GM23248 (cell line): ENCODE measurements at places on chromosomes 2 and 18. TPM values are rescaled to one million over a fixed set of nuclear protein-coding genes. Genes with fewer than 3 reads are reported as not detected.

DNA sequence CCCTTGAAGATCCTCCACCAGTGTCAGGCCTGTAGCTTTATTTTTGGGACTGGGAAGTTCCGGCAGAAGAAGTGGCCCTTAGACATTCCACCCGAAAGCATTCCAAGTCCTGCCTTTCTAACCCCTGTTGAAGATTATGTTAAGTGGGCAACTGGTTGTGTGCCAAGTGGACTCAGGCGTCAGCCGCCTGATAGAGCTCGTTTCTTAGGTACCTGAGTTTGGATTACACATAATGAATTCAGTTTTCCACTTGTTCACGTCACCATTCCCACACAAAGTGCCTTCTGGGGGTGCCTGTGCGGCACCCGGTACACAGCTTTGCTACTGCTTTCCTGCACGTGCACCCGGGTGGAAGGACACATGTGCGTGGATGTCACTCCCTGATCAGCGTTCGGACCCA is 156.5 kb downstream of the PTGR3 start:
- DNase-seq, result no peak

- no peak for DNase-seq
Measured at GRCh38 chr18:64519201-64519600, 370.3 kb upstream of the LINC00305 start.

DNA sequence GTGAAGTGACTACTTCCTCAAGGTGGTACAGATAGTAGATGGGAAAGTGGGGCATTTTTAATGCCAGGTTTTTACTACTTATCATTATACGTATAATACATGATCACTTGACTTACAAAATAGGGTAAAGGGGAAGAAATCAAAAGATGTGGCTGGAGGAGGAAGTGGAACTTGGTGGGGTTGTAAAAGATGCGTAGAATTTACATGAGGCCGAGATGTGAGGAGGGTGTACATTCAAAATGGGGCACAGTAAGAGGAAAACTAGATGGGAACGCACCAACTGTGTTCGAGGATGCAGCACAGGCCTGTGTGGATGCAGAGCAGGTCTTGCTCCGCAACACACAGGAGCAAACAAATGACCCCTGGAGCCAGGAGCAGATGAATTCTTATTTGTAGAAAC is 403.3 kb downstream of the TXNL1 start:
- no peak for DNase-seq

DNA sequence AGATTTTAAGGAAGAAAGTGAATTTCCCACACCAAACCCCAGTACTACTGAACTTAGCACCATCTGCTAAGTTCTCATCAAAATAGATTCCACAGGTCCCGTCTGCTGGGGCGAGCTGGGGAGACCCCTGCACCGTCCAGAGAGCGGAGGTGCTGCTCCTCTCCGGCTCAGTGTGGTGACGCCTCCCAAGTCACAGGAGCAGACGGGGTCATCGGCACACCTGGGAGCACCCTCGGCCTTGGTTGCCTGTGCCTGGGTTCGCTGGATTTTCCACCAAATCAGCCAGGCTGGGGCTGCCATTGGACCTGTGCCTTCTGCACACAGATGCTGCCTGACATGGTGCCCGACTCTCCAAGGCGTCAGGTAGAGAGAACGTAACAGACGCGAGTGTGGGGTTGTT is 141.3 kb downstream of the PXDN start:
- DNase-seq, result no peak

DNA sequence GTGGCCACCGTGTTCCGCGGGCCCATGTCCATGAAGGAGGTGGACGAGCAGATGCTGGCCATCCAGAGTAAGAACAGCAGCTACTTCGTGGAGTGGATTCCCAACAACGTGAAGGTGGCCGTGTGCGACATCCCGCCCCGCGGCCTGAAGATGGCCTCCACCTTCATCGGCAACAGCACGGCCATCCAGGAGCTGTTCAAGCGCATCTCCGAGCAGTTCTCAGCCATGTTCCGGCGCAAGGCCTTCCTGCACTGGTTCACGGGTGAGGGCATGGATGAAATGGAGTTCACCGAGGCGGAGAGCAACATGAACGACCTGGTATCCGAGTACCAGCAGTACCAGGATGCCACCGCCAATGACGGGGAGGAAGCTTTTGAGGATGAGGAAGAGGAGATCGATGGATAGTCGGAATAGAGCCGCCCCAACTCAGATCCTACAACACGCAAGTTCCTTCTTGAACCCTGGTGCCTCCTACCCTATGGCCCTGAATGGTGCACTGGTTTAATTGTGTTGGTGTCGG is 17.7 kb downstream of the TUBB6 start:
- DNase-seq, result no peak

GRCh38 chr2:33326100-33326499 is 150.3 kb upstream of the RASGRP3 start:
- DNase-seq, result no peak

- peak; percentile 12 for DNase-seq
Measured at GRCh38 chr2:98806236-98806697, 75.3 kb upstream of the MGAT4A start.

DNA sequence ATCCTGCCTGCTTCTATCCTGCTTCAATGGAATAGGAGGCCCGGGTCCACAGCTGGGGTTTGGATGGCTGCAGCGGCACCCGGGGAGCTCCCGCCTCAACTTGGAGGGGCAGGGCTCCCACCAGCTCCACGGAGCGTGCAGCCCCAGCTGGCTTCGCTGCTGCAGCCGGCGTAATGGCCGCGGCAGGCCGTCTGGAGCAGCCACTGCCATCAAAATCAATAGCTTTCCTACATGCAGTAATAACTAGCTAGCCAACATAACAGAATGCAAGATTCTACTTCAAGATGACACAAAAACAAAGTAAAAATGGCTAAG is 154.2 kb upstream of the RMP24 start:
- no peak for DNase-seq

DNA sequence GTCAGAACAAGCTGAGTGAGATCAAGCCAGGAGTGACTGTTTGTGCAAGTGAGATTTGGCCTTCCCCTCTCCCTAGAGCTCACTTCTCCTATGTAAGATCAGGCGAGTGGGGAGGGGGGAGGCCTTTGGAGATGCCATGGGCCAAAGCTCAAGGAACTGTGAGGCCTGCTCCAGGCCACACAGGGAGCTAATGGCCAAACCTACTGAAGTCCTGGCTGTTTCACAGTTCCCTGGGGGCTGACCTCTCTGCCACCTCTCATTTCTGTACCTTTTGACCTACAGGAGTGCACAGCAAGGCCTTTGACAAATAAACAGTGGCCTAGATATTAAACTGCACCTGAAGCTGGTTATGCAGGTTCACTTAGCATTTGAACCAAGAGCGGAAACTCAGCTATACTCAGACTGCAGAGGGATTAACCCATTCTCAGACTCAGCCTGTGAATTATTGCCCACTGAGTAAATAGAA is 235.0 kb upstream of the NT5C1B start:
- DNase-seq, result no peak

- DNase-seq, result no peak
Measured at GRCh38 chr18:49555641-49556040, 6.2 kb upstream of the LIPG start.

GRCh38 chr2:204386668-204387067 is 158.6 kb upstream of the PARD3B start:
- DNase-seq, result no peak

DNA sequence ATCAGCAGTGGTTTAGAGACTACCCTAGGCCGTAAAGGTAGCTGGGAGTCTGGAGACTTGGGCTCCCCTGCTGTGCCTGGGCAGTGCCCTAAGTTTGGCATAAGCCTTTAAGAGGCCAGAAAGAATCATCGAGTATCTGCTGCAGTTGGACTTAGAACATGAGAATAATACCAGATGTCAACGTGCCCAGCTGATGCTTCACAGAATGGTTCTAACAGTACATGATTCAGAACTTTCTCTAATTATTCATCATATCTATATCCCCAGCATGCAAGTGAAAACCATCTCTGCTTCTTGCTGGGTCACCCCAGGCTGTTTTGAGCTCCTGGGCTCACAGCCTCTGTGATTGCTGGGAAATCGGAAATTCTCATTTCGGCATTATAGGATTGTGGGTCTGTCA is 118.1 kb downstream of the NCK2 start:
- peak; percentile 16 for DNase-seq

DNA sequence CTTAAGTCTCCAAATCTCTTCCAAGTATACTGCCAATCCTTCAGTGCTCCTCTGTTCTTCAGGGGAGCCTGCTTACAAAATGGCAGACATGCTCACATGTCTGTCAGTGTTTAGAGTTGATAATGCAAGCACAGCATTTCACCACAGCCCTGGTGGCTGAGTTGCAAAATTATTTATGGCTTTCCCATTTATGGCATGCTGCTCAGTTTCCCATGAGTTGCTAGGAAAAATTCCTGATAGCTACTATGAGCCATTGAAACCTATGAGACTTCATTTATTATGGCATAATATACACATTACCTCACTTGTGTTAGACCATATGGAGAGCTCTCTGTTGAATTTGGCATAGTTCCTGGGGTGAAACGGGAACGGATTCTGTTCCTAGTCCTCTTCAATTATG is 448.7 kb upstream of the TCF4 start:
- no peak for DNase-seq

- no peak for DNase-seq
Measured at GRCh38 chr2:117631152-117631945, 183.1 kb upstream of the DDX18 start.

GRCh38 chr18:79195716-79196683 is 126.8 kb downstream of the ATP9B start:
- no peak for DNase-seq

DNA sequence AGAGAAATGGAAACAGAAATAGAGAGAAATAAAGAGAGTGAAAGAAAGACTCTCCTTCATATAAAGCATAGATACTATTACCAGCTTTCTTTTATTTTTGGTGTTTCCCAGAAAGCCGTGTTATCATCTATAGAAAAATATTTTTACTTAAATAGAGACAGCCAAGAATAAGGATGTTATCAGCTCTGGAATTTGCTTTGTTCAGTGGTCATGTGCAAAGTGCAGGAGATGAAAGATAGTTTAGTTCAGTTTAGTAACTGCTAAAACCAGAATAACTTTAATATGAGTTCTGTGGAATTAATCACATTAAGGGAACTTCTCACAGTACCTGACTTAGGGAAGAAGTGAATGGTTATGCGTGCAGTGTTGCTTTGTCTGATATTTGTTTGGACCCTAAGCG is 140.4 kb downstream of the CALCRL start:
- DNase-seq, result no peak

DNA sequence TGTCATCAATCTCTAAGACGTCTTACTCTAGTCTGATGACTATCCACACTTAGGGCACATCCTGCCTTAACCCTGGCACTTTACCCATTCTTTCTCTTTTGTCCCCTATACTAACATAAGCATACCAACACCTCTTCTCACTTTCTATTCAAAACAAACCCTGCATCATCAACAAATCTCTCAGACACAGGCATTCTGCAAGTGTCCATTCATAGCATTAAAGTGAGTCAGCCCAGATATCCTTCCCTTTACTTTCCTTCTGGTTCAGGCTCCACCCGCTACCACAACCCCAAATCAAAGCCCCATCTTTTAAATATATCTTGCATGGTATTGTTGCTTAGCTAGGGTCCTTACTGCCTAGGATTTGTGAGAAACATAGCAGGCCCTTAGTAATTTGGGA is 3.8 kb downstream of the GRB14 start:
- peak; percentile 51 for DNase-seq

GRCh38 chr2:143205106-143205764 is 76.0 kb downstream of the ARHGAP15 start:
- DNase-seq, result peak; percentile 27

- DNase-seq, result peak; percentile 92
Measured at GRCh38 chr2:37869771-37870170, 55.3 kb upstream of the RMDN2 start.

DNA sequence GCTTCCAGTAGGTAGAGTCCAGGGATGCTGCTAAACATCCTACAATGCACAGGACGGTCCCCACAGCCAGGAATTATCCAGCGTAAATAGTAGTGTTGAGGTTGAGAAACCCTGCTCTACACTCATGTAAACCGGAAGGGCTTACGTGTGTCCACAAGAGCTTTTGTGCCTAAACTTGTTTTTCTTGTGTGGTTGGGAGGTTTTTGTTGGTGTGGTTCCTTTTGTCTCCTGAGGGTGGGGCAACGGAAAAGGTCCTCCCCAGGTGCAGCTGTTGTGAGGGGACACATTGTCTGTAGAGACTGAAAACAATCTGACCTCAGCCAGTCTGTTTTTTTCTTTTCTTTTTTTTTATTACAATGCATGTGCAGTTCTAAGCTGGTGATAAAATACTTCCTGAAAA is 72.7 kb upstream of the MGAT5 start:
- DNase-seq, result no peak

DNA sequence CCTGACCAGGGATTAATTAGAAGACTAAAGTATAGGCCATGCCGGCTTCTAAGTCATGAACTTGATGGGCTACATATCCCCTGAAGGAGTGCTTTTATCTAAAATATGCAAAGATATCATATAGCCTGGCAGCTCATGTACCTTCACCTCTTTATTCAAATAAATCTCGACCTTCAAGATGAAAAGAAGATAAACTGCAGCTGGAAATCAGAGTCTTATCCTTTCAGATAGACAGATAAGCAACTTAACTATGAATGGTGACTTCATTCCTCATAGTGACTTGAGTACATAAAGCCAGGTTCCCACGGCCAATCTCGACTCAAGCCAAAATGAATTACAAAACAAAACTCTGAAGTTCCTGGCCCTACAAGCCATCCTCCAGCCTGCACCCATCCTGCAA is 165.3 kb upstream of the KLHL29 start:
- DNase-seq, result peak; percentile 16

DNA sequence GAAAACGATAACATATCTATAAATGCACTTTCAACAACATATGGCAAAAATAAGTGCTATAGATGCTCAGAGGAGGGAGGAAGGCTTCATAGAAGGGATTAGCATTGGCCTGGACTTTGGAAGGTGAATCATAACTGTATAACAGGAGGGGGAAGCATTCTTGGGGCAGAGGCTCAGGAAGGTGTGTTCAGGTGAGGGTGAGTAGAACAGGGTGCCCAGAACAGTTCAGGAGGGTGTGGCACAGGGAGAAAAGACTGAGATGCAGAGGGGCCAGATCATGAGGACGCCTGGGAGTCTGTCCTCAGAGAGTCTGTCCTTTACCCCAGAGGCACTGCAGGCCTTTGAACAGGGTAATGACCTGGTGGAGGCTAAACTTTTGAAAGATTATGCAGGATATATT is 29.3 kb upstream of the MEP1B start:
- no peak for DNase-seq

GRCh38 chr2:204691911-204692510 is 146.7 kb downstream of the PARD3B start:
- peak; percentile 91 for DNase-seq

DNA sequence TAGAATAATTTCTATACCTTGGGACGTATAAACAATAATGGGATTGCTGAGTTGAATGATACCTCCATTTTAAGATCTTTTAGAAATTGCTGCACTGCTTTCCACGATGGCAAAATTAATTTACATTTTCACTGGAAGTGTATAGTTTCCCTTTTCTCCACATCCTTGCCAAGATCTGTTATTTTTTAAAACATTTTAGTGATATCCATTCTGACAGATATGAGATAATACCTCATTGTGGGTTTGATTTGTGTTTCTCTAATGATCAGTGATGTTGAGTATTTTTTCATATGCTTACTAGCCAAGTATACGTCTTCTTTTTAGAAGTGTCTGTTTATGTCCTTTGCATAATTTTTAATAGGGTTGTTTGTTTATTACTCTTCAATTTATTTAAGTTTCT is 908.5 kb upstream of the CNTNAP5 start:
- DNase-seq, result no peak

PLCL1 gene
- 0.44 and 0.80 TPM in 2 replicates for polyA plus RNA-seq

CDKL4 gene
- polyA plus RNA-seq, result 0.61 TPM in 1 of 2 replicates, not detected in the other

ALK gene
- polyA plus RNA-seq, result 0.05 TPM in 1 of 2 replicates, not detected in the other

SH2D6 gene
- 0.31 TPM in 1 of 2 replicates, not detected in the other for polyA plus RNA-seq

PROKR1 gene
- polyA plus RNA-seq, result not detected in 2 replicates

GMPPA gene
- polyA plus RNA-seq, result 64.4 and 65.6 TPM in 2 replicates

MAPK4 gene
- polyA plus RNA-seq, result not detected in 2 replicates

GPR45 gene
- polyA plus RNA-seq, result not detected in 2 replicates

DNAJC5G gene
- not detected in 2 replicates for polyA plus RNA-seq
